ENCODE measurements at places on chromosomes 7 and 10.

- DNase-seq: no peak
Measured at GRCh38 chr10:102090772-102091171, 25.6 kb downstream of the HPS6 start.

DNA sequence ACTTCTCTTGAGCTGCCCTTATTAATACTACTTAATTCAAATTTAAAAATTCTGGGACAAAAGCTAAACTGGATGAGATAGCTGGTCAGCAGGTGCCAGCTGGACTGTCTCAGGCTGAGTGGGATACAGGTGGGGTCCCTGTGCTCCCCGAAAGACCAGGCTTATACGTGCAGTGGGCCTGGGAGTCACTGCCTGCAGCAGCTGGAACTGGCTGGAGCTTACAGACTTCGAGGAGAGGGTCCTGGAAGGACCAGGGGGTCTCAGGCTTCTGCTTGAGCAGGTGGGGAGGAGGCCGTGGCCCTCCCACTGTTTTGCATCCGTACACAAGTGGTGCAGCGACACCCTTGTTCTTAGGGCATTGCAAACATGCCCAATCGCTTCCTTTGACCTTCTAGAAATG is 203.7 kb downstream of the GLRX3 start:
- no peak for DNase-seq

GRCh38 chr7:55084307-55084706 is 65.5 kb downstream of the EGFR start:
- DNase-seq: no peak

- DNase-seq: no peak
Measured at GRCh38 chr7:45927721-45928120, 6.6 kb upstream of the IGFBP3 start.

DNA sequence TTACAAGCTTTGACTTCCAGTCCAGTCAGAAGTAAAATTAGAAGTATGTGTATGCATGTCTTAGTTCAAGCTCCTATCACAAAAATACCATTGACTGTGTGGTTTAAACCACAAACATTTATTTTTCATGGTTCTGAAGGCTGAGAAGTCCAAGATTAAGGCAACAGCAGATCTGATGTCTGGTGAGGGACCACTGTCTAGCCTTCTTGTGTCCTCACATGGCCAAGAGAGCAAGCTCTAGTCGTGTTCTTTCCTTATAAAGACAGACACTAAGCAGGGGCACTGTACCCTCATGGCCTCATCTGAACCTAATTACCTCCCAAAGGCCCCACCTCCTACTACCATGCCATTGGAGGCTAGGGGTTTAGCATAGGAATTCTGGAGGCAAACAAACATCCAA is 41.3 kb upstream of the ARL4A start:
- DNase-seq: no peak

DNA sequence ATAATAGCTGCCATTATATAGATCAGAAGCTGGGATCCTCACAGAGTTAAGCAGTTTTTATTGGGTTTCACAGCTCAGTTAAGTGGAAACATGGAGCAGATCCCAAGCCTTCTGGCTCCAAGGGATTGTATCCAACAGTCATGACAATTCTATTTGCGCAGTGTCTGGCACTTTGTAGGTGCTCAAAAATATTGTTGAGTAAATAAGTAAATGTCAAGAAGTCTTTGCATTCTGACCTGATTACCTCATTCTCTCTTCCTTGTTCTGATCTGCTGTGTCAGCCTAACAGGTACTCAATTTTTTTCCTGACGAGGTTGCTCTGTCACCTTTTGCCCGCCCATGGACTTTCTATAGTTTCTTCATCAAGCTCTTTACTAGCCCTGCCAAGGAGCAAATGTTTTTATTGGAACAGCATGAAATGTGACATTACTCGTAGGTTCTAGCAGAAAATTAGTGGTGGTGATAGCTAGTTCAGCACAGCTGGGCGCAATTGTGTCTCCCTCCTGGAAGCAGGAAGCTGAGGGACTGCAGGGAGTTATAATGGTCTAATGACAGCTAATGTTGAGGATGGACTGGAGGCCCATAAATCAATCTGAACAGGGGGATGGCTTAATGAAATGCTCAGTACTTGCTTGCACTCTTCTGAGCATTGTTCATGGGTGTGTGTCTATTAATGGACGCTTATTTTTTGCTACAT is 680.2 kb downstream of the CCSER2 start:
- no peak for DNase-seq

GRCh38 chr7:13874783-13875182 is 114.7 kb downstream of the ETV1 start:
- DNase-seq: no peak

- DNase-seq: no peak
Measured at GRCh38 chr10:78819361-78820006, 249.3 kb upstream of the ZMIZ1 start.

DNA sequence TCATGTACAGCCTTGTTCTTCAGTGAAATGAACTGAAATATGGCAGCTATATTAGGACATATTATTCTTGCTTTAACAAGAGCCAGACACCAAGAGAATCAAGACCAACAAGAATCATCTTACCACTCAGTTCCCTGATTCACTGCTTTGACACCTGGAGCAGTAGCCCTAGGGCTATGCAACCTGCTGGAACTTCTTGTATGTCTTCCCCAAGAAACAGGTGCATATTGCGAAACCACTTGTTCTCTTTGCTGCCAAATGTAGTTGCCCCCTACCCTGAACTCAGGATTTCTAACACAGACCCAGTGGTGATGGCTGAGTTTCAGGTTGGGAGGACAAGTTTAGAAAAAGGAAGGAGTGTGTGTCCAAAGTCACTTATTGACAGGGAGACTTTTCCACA is 46.1 kb downstream of the WIPF3 start:
- DNase-seq: no peak

- no peak for DNase-seq
Measured at GRCh38 chr7:105461518-105461917, 60.6 kb downstream of the PUS7 start.

DNA sequence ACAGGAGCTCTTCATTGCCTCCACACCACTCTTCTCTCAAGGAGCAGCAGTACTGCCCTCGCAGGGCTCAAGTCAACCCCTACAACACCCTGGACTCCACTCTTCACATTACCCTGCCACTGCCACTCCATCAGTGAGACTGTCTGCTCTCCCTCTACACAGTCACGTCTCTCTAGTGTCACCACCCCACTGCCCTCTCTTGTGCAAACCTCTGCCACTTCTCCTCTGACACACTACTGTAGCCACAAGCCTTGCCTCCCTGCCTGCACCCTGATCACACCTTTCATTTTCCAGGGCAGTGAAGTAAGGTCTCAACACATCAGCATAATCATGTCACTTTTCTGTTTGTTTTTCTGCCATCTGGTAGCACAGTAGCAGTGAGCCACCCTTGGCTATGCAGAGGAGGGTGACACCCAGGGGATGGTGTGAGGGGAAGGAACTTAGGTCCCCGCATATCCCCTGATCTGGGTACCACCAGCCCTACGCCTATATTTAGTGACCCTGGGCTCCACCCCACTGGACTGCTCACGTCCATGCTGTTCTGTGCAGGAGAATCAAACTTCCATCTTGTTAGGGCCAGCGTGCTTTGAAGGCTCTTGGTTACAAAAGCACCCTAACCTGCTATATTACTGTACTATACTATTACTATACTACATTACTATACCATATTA is 1.6 kb downstream of the C10orf143 start:
- no peak for DNase-seq

- no peak for DNase-seq
Measured at GRCh38 chr7:111042842-111043241, 48.1 kb upstream of the LRRN3 start.

GRCh38 chr10:89219513-89220218 is 12.5 kb upstream of the CH25H start:
- DNase-seq: no peak

- no peak for DNase-seq
Measured at GRCh38 chr10:33901166-33901565, 566.7 kb upstream of the NRP1 start.

DNA sequence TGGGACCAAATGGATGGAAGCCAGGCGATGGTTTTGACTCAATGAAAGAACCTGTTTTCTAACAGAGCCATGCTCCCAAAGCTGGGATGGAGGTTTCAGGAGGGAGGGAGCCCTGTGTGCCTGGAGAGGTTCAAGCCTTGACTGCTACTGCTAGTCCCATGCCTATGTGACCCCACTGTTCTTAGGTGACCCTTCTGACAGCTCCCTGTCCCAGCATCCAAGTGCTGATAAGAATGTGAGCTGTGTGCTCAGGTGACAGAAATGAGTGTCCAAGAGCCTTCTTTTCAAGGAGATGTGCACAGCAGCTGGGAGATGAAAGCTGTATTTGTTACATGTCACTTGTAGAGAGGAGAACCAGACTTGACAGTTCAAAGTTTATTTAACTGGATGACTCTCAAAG is 595.4 kb downstream of the GALNT17 start:
- DNase-seq: no peak

- no peak for DNase-seq
Measured at GRCh38 chr10:125076891-125077541, 83.3 kb downstream of the CTBP2 start.

- no peak for DNase-seq
Measured at GRCh38 chr7:6589151-6589828, 531 bp upstream of the INTS15 start.

- no peak for DNase-seq
Measured at GRCh38 chr10:66980246-66980815, 54.5 kb downstream of the LRRTM3 start.

DNA sequence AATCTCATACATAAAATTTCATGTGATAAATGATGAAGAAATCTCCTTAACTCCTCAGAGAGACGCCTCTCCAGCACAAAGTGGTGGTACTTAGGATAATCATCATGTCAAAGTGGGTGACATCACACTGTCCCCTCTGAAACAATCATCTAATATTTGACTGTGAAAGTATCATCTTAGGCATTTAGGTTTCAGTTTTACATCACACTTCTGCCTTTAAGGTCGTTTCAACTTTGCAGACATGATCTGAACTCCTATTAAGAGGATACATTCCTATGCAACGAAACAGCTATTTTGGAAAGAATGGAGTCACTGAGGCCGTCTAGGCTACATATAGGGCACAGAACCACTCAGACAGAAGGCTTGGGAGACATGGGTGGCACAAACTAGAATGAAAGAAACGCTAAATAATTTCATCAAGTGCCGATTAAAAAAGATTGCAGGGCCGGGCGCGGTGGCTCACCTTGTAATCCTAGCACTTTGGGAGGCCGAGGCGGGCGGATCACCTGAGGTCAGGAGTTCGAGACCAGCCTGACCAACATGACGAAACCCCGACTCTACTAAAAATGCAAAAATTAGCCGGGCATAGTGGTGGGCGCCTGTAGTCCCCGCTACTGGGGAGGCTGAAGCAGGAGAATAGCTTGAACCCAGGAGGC is 2.0 kb downstream of the VOPP1 start:
- no peak for DNase-seq

DNA sequence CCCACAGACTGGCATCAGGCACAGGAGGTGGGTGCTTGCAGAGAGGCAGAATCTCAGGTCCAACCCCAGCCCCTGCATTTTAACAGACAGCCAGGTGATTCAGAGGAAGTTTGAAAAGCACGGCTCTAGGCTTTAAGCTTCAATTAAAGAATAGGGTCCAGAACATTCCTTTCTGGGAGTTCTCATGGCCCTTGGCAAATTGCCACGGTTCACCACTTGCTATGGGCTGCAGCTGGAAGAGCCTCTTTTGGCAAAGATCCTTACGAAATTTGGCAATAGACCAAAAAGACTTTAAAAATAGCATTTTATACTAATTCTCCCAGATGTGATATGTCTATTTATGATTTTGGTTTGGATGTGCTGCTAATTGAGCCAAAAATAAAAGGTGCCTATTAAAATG is 148.1 kb downstream of the ITGA8 start:
- no peak for DNase-seq

- DNase-seq: no peak
Measured at GRCh38 chr7:43914795-43915194, 8.4 kb upstream of the URGCP start.

GRCh38 chr10:5206799-5207198 is 10.2 kb downstream of the AKR1C4 start:
- DNase-seq: no peak
